ENCODE measurements at places on chromosomes 5 and 9.

DNA sequence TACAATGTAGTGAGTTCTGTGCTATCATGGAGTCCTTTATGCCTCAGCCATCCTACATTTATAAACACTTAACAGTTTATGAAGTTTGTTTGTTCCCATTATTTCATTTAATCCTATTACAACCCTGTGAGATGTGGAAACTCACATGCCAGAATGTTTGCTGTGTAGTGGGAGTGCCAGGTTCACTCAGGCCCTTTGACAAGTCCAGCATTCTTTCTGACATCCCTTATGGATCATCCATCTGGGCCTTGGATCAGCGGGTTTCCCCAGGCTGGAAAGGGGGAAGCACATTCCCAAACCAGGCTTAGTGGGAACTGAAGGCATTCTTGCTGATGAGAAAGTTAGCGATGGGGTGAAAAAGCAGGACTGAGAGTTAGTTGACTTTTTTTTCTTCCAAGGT lies 128.1 kb upstream of the OTULINL start:
- H3K36me3 ChIP-seq: no peaks in the 10 kb centered on the region
- no peak for DNase-seq
- H3K27ac ChIP-seq: no peak overlapping the region
- H3K4me3 ChIP-seq: no peak overlapping the region
- H3K27me3 ChIP-seq: no peaks in the 10 kb centered on the region

GRCh38 chr9:7121055-7121454 lies 363.3 kb downstream of the KDM4C start:
- H3K4me1 ChIP-seq: no peaks in the 10 kb centered on the region
- no peaks in the 10 kb centered on the region for H3K36me3 ChIP-seq
- no peaks in the 10 kb centered on the region for H3K27me3 ChIP-seq
- DNase-seq: no peak

GRCh38 chr9:72256931-72257330 lies 107.7 kb downstream of the GDA start:
- DNase-seq: no peak
- no peaks in the 10 kb centered on the region for H3K27me3 ChIP-seq
- no peaks in the 10 kb centered on the region for H3K36me3 ChIP-seq
- H3K27ac ChIP-seq: no peak overlapping the region

GRCh38 chr5:177477701-177478477 lies 4.5 kb upstream of the DBN1 start:
- DNase-seq: no peak
- H3K27ac ChIP-seq: peak overlapping the region; percentile 96
- no peak overlapping the region for H3K4me3 ChIP-seq
- H3K4me1 ChIP-seq: no peaks in the 10 kb centered on the region

- H3K27ac ChIP-seq: no peak overlapping the region
- no peak overlapping the region for H3K4me3 ChIP-seq
- H3K27me3 ChIP-seq: no peaks in the 10 kb centered on the region
- peaks cover 37% of the 10 kb centered on the region for H3K4me1 ChIP-seq
- no peaks in the 10 kb centered on the region for H3K36me3 ChIP-seq
- DNase-seq: no peak
These were observed 165.3 kb upstream of the GAS1 start for GRCh38 chr9:87112656-87113055.

- no peaks in the 10 kb centered on the region for H3K27me3 ChIP-seq
- H3K36me3 ChIP-seq: no peaks in the 10 kb centered on the region
- no peak overlapping the region for H3K4me3 ChIP-seq
- no peak for DNase-seq
- H3K4me1 ChIP-seq: no peaks in the 10 kb centered on the region
These were observed 146.9 kb downstream of the KIAA0825 start for GRCh38 chr5:94471521-94471920.

DNA sequence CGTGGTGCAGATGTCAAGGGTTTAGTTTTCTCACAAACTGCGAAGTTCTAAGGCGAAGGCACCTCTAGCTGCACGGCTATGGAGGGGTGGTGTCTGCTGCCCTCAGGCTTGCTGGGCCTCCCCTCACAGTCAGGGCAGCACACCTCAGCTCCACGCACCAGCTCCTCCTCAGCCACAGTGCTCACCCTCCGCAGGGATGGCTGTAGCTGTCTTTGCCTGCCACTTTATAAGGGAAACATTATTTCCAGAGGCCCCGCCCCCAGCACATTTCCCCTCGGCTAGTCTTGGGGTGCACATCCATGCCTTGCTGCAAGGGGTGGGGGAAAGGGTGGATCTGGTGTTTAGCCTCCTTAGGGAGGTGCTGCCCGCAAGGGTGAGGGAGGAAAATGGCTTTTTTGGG lies 154.6 kb downstream of the TRIO start:
- H3K27ac ChIP-seq: no peak overlapping the region
- no peaks in the 10 kb centered on the region for H3K4me1 ChIP-seq
- peaks cover 24% of the 10 kb centered on the region for H3K36me3 ChIP-seq
- H3K27me3 ChIP-seq: no peaks in the 10 kb centered on the region

GRCh38 chr5:66912787-66913186 lies 283.8 kb downstream of the CD180 start:
- no peak overlapping the region for H3K27ac ChIP-seq
- no peaks in the 10 kb centered on the region for H3K27me3 ChIP-seq
- no peak for DNase-seq
- H3K36me3 ChIP-seq: no peaks in the 10 kb centered on the region
- H3K4me1 ChIP-seq: no peaks in the 10 kb centered on the region

DNA sequence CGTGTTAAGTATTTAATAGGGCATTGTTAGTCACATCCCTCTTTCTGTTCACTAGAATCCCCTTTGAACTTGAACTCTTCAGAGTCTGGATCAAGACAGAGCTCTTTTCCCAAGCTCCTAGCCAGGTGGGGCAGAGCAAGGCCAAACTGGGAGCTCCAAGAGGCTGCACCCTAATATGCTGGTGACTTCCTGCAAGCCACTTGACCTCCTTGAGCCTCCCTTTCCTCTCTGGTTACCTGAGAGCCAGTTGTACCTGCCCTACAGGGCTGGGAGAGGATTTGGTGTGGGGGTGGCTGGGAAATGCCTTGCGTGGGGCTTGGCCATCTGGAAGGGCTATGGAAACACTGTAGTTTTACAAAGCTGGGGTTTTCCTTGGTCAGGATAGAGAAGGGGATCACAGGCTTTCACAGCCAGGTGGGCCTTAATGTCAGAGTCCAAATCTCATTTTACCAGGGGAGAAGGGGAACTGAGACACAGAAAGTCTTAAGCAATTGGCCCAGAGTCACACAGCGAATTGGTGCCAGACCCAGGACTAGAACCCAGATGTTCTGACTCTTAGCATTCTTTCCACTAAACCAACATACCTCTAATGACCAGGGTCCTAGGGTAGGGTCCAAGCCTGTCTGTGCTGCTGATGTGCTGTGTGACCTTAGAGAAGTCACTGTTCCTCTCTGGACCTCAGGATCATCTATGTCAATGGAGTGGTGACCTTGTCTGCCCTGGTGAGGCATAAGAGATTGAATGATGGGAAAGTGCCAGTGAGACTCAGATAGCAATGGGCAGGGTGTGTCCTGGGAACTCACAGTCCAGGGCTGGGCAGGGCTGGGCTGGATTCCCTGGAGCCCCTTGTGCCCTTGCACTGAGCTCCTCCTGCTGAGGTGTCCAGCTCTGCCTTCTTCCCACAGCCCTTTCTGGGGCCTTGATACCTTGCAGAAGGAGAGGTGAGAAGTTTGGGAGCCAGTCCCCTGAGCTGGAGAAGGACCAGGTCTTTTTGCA lies 35.8 kb downstream of the GSN start:
- H3K27me3 ChIP-seq: no peaks in the 10 kb centered on the region
- H3K4me3 ChIP-seq: peak overlapping the region; percentile 63
- peaks cover 67% of the 10 kb centered on the region for H3K4me1 ChIP-seq
- H3K36me3 ChIP-seq: peaks cover 71% of the 10 kb centered on the region
- peak; percentile 63 for DNase-seq

DNA sequence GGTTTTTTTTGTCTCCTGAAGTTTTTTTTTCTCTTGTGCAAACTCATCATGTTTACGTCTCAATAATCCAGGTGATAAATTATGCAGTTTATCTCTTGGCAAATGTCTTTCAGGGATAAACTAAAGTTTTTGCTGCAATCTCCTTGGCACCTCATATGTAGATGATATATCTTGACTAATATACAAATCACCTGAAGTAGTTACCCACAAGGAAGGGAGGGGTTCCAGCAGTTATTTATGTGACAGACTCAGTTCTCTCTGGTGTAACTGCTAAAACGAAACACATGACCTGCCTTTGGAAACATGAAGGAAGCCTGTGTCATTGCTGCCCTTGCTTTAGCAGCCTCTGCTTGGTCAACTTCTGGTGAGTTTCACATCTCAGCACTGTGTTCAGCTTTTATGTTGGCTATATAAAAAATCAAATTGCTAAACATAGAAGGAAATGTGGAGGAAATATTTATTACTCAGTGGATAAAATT lies 39.3 kb upstream of the KIAA1958 start:
- no peak overlapping the region for H3K4me3 ChIP-seq
- no peaks in the 10 kb centered on the region for H3K27me3 ChIP-seq
- peaks cover 16% of the 10 kb centered on the region for H3K4me1 ChIP-seq
- no peak for DNase-seq
- H3K36me3 ChIP-seq: no peaks in the 10 kb centered on the region

GRCh38 chr5:7925961-7926695 lies 57.2 kb downstream of the MTRR start:
- no peaks in the 10 kb centered on the region for H3K27me3 ChIP-seq
- H3K36me3 ChIP-seq: no peaks in the 10 kb centered on the region
- no peak for DNase-seq

- no peaks in the 10 kb centered on the region for H3K4me1 ChIP-seq
- no peak for DNase-seq
- H3K36me3 ChIP-seq: no peaks in the 10 kb centered on the region
- no peaks in the 10 kb centered on the region for H3K27me3 ChIP-seq
These were observed 12.3 kb downstream of the RMI1 start for GRCh38 chr9:83992901-83993300.

- no peak overlapping the region for H3K27ac ChIP-seq
- H3K27me3 ChIP-seq: no peaks in the 10 kb centered on the region
These were observed 66.6 kb downstream of the SH3TC2 start for GRCh38 chr5:148996270-148996669.

GRCh38 chr5:119343766-119344165 lies 12.1 kb upstream of the TNFAIP8 start:
- H3K36me3 ChIP-seq: no peaks in the 10 kb centered on the region
- peaks cover 19% of the 10 kb centered on the region for H3K4me1 ChIP-seq
- no peak overlapping the region for H3K27ac ChIP-seq
- no peak for DNase-seq
- H3K4me3 ChIP-seq: no peak overlapping the region

DNA sequence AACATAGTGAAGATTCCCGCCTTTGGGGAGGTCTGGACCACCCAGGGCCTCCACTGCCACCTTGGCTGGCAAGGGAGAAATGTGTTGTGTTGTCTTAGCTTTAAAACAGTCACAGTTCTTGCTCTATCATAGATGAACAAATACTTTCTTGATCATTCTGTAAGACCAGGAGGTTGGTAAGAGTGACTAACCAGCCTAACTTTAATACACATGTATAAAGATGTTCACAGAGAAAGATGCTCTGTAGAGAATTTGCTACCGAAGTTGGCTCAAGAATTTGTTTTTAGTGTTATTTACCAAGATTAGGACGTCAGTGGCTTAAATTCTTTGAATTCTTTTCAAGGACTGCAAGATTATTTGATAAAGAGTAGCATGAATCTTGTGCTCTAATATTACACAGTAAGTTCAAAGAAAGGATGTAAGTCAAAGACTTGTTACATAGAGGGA lies 28.4 kb downstream of the GLRX start:
- no peaks in the 10 kb centered on the region for H3K36me3 ChIP-seq
- H3K27me3 ChIP-seq: no peaks in the 10 kb centered on the region
- H3K4me3 ChIP-seq: no peak overlapping the region
- H3K27ac ChIP-seq: no peak overlapping the region

- H3K4me1 ChIP-seq: no peaks in the 10 kb centered on the region
- H3K27ac ChIP-seq: no peak within 1 kb of the TSS
- no peak for DNase-seq
- H3K36me3 ChIP-seq: no peaks in the 10 kb centered on the region
These were observed at the start of gene NSG2 for GRCh38 chr5:174045470-174046025. Gene NSG2 (plus strand): TSS chr5:174045706. CDS start chr5:174046756, 1,050 bp downstream.

GRCh38 chr5:148988328-148988727 lies 74.5 kb downstream of the SH3TC2 start:
- no peaks in the 10 kb centered on the region for H3K27me3 ChIP-seq
- no peaks in the 10 kb centered on the region for H3K4me1 ChIP-seq
- no peak overlapping the region for H3K27ac ChIP-seq
- DNase-seq: no peak
- H3K36me3 ChIP-seq: no peaks in the 10 kb centered on the region
- H3K4me3 ChIP-seq: no peak overlapping the region

GRCh38 chr5:103582364-103582763 lies 19.8 kb upstream of the NUDT12 start:
- H3K27ac ChIP-seq: no peak overlapping the region
- no peaks in the 10 kb centered on the region for H3K36me3 ChIP-seq
- H3K27me3 ChIP-seq: no peaks in the 10 kb centered on the region
- DNase-seq: no peak

- no peaks in the 10 kb centered on the region for H3K4me1 ChIP-seq
- no peak overlapping the region for H3K4me3 ChIP-seq
- H3K36me3 ChIP-seq: no peaks in the 10 kb centered on the region
- DNase-seq: no peak
- H3K27me3 ChIP-seq: no peaks in the 10 kb centered on the region
- no peak overlapping the region for H3K27ac ChIP-seq
These were observed 21.7 kb upstream of the C5orf47 start for GRCh38 chr5:173967241-173967640.

DNA sequence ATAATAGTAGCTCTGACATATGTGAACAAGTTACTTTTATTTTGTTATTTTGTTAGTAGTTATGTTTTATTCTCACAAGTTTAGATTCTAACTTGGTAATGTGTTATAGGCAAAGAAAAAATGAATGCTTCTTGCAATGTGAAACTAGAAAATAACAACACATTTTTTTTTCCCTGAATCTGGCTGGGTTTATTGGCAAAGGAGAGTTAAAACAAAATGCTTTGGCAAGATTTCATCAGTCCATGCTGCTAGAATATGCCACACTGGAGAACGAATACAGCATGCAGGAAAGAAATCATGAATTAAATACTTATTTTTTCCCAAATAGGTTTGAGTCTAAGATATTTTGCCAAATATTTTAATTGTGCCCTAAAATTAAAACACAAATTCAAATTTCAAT lies 1048.1 kb upstream of the ACO1 start:
- H3K27me3 ChIP-seq: no peaks in the 10 kb centered on the region
- H3K36me3 ChIP-seq: no peaks in the 10 kb centered on the region
- H3K27ac ChIP-seq: no peak overlapping the region
- H3K4me1 ChIP-seq: no peaks in the 10 kb centered on the region
- H3K4me3 ChIP-seq: no peak overlapping the region
- DNase-seq: no peak

- H3K27ac ChIP-seq: no peak overlapping the region
- no peaks in the 10 kb centered on the region for H3K27me3 ChIP-seq
- H3K4me1 ChIP-seq: no peaks in the 10 kb centered on the region
- no peak overlapping the region for H3K4me3 ChIP-seq
- no peaks in the 10 kb centered on the region for H3K36me3 ChIP-seq
- DNase-seq: no peak
These were observed 31.3 kb downstream of the AGXT2 start for GRCh38 chr5:35016174-35017051.

All from sigmoid colon (tissue), 7 donors.